ENCODE measurements at places on chromosomes 5 and 9. TPM values are rescaled to one million over a fixed set of nuclear protein-coding genes. Genes with fewer than 3 reads are reported as not detected.

NPR2 gene
- total RNA-seq = 28.1 TPM

OTP gene
- not detected for total RNA-seq

SOX30 gene
- total RNA-seq = not detected

FGFR4 gene
- 1.7 TPM for total RNA-seq

TRPM3 gene
- not detected for total RNA-seq

CDKN2B-AS1 gene
- 5.2 TPM for total RNA-seq

SVEP1 gene
- total RNA-seq = 2.8 TPM

WDR38 gene
- not detected for total RNA-seq

FBP2 gene
- not detected for total RNA-seq

CCDC171 gene
- 4.5 TPM for total RNA-seq

SPATA24 gene
- 4.6 TPM for total RNA-seq

AIF1L gene
- total RNA-seq = 31.1 TPM

FAM153A gene
- not detected for total RNA-seq

SGCD gene
- 13.1 TPM for total RNA-seq
